ENCODE measurements at places on chromosomes 6 and 20.

DNA sequence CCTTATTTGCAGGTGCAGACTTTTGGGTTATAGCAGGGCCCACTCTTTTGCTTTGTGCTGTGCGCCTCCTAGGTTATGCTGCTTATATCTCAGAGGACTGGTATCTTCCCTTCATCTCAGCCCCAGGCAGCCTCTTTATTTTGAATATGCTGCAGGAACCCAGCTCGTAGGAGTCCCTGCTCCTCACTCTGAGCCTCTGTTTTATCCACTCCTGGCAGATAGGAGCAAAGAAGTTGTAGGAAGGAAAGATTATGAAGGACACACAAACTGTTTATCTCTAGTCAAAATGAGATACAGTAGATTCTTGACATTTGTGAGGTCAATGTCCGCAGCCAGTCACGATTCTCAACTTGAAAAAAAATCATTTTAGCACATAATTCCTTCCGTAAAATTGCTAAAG is 15.6 kb downstream of the L3MBTL3 start:
- no peak for DNase-seq

DNA sequence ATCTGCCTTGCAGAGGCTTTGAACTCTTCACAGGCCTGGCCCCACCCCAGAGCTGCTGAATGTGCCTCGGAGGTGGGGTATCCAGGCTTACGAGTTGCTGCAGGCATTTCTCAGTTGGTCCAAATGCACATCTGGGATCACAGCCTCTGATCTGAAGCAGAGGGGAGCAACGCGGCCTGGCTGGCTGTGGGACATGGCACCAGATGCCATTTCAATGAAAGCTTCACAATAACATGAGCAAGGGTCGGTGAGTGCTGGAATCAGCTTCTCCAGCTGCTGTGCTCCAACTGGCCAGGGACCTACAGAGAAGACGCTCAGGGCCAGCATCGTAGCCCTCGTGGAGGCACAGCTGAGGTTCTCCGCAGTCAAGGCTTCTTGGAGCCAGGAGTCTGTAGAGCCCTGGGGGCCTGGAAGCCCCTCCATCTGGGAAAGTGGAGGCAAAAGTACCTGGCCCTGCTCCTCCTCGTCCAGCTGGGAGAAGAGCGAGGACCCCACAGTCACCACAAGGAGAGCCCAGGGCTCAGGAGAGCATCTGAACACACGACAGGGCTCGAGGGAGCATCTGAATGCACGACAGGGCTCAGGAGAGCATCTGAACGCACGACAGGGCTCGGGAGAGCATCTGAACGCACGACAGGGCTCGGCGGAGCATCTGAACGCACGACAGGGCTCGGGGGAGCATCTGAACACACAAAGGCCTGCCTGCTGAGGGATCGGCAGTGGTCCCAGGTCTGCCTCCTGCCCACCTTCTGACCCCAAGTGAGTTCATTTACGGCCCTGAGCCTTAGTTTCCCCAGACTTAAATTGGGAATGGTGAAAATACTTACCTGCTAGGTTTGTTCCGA is 165.2 kb downstream of the DLL1 start:
- DNase-seq, result no peak

DNA sequence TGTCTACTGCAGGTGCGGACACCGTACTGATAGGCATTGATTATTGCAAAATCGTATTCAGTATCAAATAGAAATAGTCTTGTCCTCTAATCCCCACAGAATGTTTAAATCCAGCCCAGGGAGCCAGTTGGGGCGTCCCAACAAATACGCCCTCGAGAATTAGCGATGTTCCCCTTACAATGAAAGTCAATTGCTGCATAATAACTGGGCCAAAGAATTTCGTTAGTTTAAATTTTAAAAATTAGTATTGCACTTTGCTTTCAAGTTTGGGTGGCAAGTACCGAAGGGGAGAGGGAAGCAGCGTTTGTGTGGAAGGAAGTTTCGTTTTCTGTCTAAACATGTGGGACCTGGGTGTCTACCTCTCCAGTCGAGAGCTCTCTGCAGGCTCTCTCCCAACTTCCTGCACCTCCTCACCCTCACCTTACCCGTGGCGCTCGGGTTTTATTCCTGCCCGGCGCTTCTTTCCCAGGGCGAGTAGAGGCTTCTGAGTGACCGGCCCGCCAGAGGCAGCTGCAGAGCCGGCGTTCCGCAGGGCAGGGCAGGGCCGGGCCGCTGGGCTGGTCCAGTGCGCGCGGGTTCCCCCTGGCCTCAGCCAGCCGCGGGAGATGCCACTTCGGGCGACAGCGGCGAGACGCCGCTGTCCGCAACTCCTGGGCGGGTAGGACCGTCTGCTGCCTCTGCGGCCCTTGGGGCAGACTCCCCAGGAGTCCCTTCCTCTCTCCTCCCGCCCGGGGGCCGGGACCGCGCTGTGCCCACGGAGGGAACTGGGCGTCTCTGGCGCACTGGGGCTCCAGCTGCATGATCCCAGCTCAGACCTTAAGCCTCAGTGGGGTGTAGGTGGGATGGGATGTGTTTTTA is 862 bp upstream of the TFAP2C start:
- DNase-seq, result peak; percentile 16

DNA sequence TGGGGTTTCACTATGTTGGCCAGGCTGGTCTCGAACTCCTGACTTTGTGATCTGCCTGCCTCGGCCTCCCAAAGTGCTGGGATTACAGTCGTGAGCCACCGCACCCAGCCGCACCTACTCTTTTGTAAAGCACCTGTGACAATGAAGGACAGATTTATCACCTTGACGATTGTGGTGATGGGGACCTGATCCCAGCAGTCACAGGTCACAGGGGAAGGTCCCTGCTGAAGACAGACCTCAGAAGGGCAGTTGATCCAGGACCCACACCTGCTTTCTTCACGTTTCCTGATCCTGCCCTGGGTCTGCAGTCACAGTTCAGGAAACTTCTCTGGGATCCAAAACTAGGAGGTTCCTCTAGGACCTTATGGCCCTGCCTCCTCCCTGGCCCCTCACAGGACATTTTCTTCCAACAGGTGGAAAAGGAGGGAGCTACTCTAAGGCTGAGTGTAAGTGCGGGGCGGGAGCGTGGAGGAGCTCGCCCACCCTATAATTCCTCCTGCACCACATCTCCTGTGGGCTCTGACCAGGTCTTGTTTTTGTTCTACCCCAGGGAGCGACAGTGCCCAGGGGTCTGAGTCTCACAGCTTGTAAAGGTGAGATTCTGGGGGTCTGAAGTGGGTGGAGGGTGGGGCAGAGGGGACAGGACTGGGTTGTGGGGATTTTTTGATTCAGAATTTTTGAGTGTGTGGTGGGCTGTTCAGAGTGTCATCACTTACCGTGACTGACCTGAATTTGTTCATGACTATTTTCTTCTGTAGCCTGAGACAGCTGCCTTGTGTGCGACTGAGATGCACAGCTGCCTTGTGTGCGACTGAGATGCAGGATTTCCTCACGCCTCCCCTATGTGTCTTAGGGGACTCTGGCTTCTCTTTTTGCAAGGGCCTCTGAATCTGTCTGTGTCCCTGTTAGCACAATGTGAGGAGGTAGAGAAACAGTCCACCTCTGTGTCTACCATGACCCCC is 3.0 kb downstream of the HLA-E start:
- DNase-seq, result no peak

- DNase-seq, result no peak
These were observed 111.1 kb downstream of the TBC1D32 start for GRCh38 chr6:121223212-121223611.

GRCh38 chr6:122289762-122290539 is 109.5 kb upstream of the HSF2 start:
- peak; percentile 6 for DNase-seq

DNA sequence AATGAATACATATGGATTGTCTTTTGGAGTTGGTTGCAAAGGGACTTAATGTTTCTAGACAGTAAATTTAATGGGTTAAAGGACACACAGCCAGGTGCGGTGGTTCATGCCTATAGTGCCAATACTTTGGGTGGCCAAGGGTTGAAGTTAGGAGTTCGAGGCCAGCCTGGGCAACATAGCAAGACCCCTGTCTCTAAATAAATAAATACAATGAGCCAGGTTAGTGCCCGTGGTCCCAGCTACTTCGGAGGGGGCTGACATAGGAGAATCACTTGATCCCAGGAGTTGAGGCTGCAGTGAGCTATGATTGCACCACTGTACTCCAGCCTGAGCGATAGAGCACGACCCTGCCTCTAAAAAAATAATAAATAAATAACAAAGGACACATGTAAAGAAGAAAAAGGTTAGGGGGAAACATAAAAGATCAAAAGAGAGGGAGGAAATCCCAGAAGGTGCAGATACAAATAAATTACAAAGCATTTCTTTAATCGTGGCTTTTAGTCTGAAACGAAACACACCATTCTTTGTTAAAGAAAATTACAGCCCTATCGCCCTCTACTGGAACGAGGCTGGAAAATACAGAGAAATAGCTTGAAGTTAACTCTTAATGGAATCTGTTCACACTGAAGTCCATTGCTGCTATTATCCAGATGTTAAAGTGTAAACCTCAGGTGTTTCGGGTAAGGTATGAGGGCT is 42.6 kb upstream of the SCML4 start:
- DNase-seq, result peak; percentile 42

- no peak for DNase-seq
These were observed 30.4 kb downstream of the FKBP1A start for GRCh38 chr20:1362484-1362883.

DNA sequence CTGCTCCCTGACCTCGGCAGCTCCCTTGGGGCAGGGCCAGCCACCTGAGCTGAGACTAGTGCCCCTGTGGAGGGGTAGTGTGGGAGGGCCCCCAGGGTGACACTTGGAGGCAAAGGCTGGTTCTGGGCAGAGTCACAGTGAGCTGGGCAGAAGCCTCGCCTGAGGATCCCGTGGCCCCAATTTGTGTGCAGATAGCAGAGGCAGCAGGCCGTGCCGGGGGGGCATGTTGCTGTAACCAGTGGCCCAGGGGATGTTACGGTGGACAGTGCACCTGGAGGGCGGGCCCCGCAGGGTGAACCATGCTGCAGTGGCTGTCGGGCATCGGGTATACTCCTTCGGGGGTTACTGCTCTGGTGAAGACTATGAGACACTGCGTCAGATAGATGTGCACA is 2.9 kb downstream of the KLHDC3 start:
- DNase-seq, result no peak

GRCh38 chr20:49913399-49914047 is 1.8 kb downstream of the SPATA2 start:
- no peak for DNase-seq

DNA sequence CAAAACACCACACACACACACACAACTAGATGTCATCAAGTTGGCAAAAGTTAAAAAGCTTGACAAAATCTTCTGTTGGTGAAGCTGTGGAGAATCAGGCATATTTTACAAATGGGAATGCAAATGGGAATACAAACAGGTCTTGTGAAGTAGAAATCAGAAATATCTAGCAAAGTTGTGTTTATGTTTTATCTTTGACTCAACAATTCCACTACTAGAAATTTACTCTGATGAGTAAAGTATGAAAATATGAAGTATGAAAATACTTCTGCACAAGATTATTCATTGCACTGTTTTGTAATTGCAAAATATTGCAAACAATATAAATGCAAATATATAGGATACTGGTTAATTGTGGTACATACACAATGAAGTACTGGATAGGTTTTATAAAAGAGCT is 1166.0 kb upstream of the GJE1 start:
- DNase-seq, result no peak

GRCh38 chr6:101294051-101294638 is 99.4 kb upstream of the GRIK2 start:
- DNase-seq, result peak; percentile 23

DNA sequence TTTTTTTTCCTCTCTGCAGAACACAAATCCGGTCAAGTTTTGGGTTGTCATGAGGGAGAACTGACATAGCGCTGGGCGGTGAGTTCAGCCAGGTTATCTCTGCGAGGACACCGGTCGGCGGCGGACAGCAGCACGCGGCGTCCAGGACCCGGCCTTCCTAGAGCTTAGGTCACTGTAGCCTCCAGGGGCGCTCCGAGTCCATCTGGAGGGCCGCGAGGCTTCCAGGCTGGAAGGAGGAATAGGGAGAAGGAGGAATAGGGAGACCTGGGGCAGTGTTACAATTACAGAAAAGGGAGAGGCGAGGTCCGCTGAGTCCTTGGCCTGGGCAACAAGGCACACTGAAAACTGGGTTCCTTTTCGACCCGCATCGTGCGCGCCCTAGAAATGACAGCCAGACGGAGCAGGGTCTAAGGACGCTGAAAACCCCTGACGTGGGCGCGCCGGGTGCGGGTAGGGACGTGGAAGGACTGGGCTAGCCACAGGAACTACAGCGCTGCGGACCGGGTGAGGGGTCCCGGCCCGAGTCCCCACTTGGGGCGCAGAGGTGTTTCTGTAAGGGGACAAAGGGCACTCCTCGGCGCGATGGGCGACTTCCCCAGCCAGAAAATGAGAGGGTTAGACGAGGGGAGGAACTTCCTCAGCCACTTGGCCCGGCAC is 536 bp upstream of the FNDC1 start:
- peak; percentile 53 for DNase-seq

DNA sequence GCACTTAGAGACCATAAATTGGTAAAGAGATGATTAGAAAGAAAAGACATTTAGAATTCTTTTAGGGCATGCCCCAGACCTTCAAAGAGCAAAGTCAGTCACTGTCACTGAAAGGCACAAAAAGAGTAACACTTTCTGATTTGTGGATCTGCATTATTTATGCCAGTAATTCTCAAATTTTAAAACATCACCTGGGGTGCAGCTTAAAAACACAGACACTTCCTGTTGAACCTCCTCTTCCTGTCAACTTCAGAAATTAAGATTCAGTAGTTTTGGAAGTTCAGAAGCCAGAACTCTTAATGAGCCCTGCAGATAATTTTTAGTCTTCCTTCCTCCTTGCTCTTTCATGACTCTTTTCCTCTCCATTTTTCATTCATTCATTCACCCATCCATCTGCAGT is 137.5 kb downstream of the NRN1 start:
- DNase-seq, result no peak

DNA sequence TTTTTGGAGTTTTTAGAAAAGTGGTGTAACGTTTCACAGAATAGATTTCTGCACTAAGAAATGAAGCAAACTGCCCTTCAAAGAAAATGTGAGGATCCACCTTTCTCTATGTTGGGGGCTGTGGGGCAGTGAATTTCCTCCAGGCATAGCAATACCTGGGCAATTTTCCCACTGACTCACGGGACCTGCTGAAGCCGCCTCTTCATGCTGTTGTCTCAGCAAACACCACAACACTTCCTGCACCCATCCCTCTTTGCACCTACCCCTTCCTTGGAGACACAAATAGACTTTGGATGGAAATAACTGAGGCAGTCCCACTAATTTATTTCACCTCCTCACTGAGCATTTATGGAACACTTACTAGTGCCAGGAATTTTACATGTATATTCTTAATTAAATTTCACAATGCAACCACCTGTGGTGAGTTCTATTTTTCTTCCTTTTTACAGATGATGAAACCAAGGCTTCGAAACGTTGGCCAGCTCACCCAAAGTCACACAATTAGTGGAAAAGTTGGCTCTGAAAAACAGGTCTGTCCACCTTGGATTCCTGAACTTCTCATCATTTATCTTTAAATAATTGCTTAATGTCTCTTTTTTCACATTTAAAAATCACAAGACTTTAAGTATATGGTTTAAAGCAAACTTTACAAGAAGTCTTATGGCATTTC is 17.2 kb upstream of the ADGRF1 start:
- DNase-seq, result no peak

GRCh38 chr20:58901488-58902402 is 49.2 kb downstream of the GNAS start:
- no peak for DNase-seq
